ENCODE measurements at places on chromosomes 7 and 10.

DNA sequence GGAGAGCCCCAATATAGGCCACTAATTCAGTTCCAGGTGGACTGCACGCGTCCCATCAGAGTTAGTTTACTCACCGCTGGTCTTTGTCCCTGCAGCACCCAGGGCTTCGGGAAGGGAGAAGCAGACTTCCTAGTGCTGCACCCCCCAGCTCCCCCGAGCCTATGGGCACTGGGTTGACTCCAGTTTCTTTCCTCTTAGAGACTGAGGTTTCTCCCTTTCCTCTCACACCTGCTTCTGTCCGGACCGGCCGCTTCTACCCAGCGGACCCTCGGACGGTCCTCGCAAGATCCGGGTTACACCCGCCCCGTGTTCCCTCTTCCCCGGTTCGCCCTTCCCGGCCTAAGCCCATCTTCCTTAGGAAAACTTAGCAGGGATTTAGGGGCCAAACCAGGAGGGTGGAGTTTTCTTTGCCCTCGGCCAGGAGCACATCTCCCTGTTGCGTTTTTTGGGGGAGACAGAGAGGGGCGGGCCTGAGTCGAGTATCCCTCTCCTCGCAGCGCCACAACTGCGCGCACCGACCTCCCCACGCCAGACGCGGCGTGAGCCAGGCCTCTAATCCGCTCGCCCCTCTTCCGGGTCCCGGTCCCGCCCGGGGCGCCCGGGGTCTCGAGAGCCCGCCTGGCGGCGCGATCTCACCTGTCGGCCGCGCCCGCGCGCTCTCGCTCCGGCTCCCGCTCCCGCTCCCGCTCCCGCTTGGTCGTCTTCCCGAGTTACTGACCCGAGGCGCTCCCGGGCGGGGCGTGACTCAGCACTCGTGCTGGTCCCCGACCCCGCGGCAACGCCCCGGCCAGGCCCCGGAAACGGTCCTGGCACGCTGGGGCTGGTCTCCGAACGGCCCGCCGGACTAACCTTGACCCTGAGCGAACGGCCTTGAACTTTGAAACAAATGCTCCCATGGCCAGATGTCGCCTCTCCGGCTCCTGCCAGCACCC is at the start of gene AIFM2:
AIFM2 (minus strand) TSS at position 728 of the 932 bp plus-strand sequence. CDS start 8,741 bp downstream, outside the sequence.
- DNase-seq: peak; percentile 4

DNA sequence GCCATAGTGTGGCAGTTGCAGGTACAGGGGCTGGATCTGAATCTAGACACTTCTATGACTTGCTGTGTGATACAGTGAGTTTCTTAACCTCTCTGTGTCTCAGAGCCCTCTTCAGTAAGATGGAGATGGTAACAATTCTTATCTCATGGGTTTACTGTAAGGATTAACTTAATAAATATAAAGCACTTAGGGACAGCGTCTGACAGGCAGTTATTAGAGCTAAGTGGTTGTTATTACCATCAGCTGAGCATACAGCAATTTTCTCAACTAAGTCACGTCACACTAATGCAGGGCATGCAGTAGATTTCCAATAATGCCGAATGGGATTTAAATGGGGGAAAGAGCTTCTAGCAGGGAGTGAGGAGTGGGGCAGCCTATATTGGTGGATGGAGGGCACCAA is 162.6 kb downstream of the SH2D4B start:
- no peak for DNase-seq

- DNase-seq: no peak
These were observed 25.6 kb upstream of the SH2D4B start for GRCh38 chr10:80512031-80512526.

- no peak for DNase-seq
These were observed 26.6 kb upstream of the PSMG3 start for GRCh38 chr7:1596181-1597043.

DNA sequence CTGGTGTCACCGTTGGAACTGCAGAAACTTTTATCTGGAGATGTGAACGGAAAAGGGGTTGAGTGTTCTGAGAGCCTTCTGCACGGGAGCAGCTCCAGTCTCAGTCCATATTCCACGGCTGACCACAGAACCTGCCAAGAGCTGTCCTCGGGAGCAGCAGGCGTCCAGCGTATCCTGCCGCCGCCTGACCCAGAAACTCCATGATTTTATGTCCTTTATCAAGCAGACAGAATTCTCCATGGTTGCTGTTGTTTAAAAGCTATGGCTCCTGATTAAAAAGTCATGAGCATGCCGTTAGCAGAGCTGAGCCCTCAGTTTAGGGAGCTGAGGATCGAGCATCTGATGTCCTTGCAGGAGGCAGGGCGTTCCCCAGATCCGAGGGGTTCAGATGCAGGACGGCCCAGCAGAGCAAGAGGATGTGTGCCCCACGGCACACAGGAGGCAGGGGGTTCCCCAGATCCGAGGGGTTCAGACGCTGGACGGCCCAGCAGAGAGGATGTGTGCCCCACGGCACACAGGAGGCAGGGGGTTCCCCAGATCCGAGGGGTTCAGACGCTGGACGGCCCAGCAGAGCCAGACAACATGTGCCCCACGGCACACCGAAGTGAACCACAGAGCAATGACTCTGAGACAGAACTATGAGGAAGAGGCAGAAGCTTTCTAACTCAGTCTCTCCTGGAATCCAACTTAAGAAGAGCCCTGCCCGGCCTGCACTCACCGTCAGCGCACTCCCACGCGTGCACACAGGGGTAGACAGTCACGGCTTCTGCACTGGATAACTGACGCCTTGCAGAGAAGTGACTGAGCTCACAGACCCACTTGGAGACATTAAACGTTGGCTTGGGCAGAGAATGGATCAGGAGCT is 96.4 kb downstream of the WDR37 start:
- no peak for DNase-seq

DNA sequence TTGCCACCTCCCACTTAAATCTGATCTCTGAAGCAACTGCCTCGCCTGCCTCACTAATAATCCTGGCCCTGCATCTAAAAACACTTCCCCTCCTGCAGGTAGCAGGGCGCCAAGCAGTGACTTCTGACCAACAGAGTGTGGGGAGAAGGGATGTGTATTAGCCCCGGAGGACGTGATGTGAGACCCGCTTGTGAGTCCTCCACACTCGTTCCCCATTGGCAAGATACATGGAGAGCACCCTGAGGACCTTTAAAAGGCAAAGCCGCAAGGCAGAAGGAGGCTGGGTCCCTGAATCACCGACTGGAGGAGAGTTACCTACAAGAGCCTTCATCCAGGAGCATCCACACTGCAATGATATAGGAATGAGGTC is 6.1 kb upstream of the PILRA start:
- DNase-seq: no peak

- no peak for DNase-seq
These were observed 70.1 kb upstream of the TFEC start for GRCh38 chr7:116100626-116101025.

DNA sequence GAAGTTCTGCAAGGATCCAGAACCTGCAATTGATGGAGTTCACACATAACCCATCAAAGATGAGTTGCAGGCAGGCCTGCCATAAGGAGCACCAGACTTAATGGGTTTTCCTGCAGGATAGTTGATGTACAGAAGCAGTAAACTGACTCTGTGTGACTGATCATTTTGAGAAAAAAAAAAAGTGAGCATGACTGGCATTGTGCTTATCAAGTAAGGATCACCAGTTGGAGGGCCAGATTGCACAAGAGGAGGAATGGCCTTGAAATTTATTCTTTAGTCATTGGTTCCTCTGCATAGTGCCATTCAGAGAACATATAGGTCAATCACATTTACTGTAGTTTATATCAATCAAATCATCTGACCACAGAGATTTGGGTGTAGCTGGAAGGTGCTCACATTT is 3.8 kb downstream of the CYP3A43 start:
- DNase-seq: no peak

GRCh38 chr7:121282129-121282528 is 46.7 kb upstream of the WNT16 start:
- DNase-seq: no peak

DNA sequence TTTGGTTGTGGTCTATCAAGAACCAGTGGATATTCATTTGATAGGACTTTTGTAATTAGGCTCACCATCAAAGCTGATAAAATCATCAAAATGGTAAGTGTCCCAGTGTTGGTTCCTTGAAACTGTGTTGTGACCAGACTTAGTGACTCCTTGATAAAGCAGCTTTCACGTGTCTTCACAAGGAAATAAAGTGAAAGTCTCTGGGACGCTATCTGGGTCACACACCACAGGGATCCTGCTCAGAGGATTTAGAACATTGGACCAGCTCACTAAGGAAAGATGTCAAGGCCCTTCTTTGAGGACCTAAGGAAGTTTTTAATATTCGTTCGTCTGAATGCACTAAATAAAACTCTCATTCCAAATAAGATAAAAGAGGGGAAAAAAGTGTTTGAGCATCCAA is 193.1 kb downstream of the RNLS start:
- no peak for DNase-seq

GRCh38 chr7:14837216-14837615 is 65.3 kb downstream of the DGKB start:
- DNase-seq: no peak

DNA sequence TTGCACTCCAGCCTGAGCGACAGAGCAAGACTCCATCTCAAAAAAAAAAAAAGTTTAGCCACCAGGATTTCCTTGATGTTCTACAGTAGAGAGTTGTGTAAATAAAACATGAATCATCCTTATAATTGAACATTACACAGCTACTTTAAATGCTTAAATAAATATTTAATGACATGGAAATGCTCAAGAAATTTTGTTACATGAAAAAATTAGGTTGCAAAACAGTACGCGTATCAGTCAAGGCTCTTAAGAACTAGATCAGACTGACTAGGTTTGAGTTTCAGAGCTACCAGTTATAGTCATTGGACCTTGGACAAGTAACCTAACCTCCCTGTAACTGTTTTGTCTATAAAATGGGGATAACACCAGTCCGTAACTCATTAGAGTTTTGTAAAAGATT is 38.7 kb upstream of the GSAP start:
- no peak for DNase-seq

DNA sequence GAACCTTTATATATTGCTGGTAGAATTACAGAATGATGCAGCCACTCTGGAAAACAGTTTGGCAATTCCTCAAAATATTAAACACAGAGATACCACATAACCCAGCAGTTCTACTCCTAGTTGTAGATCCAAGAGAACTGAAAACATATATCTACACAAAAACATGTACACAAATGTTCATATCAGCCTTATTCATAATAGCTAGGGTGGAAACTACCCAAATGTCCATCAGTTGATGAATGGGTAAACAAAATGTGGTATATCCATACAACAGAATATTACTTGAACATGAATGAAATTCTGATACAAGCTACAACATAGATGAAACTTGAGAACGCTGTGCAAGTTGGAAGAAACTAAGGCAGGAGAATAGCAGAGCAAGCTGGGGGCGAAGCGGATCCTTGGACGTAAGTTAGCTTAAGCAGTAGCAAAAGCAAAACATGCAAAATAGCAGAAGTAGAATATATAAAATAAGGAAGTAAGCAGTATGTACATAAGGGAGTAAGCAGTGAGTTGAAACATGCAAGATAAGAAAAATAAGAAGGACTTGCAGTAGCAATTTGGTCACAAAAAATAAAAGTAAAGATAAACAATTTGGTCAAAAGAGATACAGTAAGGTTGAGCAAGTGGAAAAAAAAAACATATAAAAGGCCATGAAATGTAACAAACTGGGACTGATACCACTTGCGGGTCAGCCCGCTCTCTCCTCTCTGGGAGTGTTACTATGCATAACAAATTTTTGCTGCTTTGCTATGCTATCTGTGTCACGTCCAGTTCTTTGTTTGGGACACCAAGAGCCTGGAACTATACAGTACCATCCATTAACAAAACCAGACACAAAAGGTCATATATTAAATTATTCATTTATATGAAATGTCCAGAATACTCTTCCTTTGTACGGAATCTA is 18.0 kb upstream of the HILPDA start:
- no peak for DNase-seq

DNA sequence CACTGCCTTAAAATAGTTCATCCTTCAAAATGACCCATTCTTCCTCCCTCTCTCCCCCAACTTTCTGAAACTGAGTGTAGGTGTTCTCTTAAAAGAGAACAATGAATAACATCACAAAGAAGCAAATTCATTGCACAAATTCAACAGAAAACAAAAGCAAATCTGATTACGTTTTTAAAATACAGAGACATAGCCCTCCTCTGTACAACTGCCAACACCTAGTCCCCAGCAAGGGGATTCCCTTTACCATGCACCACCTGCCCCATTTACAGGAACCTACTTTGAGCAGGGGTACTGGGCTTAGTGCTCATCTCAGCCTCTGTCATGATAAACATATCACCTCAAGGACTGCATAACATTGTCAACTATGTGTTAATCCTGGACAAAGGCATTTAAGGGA is 302.8 kb upstream of the AOAH start:
- no peak for DNase-seq

- DNase-seq: no peak
These were observed 58.6 kb upstream of the EFCAB10 start for GRCh38 chr7:105639667-105640493.

DNA sequence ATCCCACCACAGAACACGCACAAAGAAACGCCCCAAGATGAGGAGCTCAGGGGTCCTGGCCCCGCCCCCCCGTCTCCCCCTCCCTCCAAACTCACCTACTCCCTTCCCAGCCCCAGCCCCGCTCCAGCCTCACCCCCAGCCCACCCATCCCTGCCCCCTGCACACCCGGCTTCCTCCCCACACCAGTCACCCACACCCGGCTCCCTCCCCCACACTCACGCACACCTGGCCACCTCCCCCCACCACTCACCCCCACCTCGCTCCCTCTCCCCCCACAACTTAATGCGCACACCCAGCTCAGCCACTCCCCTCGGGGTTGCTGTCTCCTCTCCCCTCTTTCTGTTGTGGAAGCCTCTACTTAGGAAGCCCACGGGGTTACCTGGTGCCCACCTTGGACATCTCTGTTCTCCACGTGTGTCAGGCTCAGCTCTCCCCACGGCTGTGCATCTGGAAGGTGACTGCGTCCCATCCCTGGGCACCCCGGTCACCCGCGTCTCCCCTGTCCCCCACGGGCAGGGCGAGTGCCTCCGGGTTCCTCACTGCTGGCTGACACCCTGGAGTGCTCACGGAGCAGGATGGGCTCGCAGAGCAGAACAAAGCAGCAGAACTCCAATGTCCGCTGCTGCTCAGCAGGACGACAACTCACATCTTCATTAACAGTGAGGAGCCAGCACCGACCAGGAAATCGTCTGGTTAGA is 166.8 kb downstream of the USP6NL start:
- no peak for DNase-seq

- DNase-seq: no peak
These were observed 40.0 kb upstream of the AGBL3 start for GRCh38 chr7:134946260-134946659.

- DNase-seq: no peak
These were observed 316.0 kb upstream of the NPVF start for GRCh38 chr7:25544254-25544653.

DNA sequence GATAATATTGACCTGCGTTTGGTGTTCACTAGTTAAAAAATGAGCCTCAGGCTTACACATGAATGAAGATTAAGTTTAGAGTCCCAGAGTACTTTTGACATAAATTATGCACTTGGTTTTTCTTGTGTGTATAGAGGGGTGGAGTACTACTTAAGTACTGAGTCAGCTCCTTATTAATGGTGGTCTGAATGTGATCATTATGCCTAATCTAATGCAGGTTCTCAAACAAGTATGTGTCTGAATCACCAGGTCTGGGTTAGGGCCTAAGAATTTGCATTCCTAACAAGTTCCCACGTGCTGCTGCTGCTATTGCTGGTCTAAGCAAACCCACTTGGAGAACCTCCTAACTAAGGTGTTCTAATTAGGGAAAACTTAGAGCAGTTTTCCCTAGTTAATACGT is 30.7 kb upstream of the STOX1 start:
- DNase-seq: no peak

Measured in CD4-positive, alpha-beta T cell treated with Interferon gamma for 1 hour (primary cell).